ENCODE measurements at places on chromosomes 12 and 14.

DNA sequence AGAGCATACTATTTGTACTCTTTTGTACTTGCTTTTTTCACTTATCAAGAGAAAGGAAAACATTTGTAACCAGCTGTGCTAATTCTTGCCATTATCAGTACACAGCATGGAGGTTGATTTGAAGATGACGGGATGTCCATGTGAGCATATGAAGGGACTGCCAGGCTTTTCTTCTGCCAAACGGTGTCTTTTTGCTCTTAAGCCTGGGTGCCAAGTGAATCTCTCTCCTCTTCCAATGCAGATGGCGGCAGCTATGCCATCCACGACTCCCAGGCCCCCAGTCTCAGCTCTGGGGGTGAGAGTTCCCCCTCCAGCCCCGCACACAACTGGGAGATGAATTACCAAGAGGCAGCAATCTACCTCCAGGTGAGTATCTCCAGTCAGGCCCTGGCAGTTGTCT lies 38.9 kb downstream of the TPCN1 start:
- no peak for DNase-seq

- peak; percentile 52 for DNase-seq
Measured at GRCh38 chr12:71763677-71764379, 9.2 kb downstream of the RAB21 start.

DNA sequence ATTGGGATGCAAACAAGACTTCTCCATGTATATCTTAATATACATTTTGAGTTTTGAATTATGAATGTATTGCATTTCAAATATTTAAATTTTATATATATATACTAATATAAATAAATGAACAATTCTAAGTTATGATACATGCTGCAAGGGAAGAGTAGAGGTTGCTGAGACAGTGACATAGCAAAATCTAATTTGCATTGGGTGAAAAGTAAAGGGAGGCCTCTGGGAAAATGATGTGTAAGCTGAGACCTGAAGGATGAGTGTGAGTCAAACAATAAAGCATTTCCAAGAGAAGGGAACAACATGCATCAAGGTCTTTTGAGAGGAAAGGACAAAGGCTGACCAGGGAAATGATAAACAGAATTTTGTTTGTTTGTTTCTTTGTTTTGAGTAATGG lies 62.9 kb upstream of the PTPRQ start:
- no peak for DNase-seq

GRCh38 chr12:41365653-41366171 lies 177.6 kb downstream of the PDZRN4 start:
- no peak for DNase-seq

GRCh38 chr14:39977198-39977597 lies 545.0 kb upstream of the FBXO33 start:
- DNase-seq = no peak

DNA sequence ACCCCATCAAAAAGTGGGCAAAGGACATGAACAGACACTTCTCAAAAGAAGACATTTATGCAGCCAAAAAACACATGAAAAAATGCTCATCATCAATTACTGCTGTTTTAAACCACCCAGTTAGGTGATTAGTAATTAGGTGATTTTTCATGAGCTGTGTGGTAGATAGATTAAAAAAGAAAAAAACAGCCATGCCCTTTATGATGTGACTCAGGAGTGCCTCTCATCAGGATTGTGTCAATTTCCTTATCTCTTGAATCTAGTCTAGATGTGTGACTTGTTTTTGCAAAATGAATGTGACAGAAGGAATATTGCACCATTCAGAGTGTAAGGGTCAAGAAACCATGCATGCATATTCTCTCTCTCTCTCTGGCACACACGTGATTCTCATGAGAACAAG lies 5.7 kb downstream of the OR10A7 start:
- no peak for DNase-seq

GRCh38 chr12:105336411-105336810 lies 5.9 kb downstream of the C12orf75 start:
- no peak for DNase-seq

GRCh38 chr12:32087306-32087705 lies 19.3 kb upstream of the BICD1 start:
- DNase-seq = peak; percentile 70

DNA sequence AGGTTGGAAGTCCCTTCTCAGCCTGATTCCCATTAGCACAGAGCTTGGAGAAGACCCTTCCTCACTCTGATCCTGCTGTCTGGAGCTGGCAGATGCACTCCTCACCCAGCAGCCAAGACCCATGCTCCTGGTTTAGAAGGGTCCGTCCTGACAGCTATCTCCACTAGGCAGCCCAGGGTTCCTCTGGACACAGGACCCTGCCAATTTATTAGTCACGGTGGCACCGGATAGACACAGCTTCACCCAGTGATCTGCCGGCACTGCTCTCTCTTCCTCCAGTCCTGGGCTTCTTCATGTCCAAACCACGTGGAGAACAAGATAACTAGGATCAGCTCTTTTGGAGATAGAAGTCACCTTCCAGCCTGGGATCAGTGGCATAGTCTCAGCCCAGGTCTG lies 26.2 kb upstream of the TCL1B start:
- no peak for DNase-seq

DNA sequence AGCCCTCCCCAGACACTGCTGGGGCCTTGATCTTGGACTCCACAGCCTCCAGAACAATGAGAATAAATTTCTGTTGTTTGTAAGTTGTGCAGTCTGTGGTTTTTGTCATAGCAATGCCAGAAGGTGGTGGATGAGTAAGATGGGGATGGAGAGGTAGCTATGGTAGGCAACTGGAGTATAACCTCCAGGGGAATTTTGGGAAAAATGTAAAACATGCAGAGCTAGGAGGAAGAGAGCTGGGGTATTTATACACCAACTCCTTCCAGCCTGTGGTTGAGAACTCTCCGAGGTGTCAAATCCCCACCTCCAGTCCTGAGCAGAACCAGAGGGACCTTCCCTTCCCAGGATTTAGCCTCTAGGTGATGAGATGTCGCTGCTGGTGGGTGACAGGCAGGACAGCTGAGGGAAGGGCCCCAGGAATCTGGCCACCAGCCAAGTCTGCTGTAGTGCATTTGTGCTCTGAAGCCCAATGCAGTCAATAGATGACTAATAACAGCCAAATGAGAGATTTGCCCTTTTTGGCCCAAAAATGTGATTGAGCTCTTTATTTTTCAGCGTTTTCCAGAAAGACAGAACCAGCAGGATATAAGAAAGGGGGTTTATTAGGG lies 19.1 kb upstream of the CEP170B start:
- DNase-seq = no peak

DNA sequence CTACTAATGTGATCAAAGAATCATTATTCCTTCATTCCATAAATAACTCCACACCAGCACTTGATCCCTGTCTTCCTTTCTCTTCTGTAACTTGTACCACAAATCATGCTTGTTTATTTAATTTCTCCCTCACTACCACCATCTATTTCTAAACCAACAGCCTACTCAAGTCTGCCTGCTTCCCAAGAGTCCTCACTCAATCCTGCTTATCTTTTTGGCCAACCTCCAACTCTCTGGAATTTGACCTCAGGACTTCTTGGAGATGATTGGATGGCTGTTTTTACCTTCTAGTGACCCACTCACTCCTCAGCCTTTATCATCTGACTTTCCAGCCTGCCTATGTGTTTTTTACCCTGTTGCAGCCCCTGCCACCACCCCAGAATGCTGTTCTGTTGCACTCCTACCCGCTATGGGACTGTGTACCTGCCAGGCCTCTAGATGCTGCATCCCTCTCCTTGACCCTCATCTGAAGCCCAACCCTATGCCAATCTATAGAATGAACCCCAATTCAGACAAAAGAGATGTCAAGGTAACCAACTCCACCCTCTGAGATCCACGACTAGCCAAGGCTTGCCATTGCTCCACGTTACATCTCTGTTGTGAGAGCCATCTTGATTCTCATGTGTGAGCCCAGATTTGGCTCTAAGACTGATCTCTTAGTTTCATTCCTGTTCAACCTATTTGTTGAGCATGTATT lies 150.2 kb upstream of the PLEKHG7 start:
- no peak for DNase-seq

- DNase-seq = peak; percentile 19
Measured at GRCh38 chr12:83823386-83824045, 1089.1 kb downstream of the SLC6A15 start.

DNA sequence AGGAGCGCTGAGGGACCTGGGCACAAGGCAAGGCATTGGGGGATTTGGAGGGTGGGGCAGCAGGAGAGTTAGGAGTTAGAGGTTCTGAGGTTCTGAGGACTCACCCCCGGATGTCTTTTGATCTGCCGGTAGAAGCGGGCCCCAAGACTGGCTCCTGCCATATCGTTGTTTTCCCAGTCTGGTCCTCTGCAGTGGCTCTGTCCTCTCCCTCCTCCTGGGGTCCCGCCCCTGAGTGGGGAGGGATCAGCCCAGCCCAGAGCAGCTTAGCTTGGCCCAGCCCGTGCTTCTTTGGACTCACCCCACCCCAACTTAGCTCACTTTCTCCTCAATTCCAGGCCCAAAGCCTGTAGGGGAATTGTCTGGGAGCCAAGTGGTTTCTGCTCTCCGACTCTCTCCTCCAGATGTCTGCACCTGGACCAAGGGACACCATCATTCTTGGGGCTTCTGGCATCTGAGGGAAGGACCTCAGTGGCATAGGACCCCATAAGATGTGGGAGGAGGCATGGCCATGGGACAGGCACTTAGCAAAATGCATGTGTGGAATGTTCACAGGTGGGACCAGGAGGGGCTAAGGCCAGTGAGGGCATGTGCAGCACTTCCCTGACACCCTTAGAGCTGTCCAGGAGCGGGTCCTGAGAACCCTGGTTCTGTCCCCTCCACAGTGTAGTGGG lies 7.5 kb downstream of the SHMT2 start:
- no peak for DNase-seq

GRCh38 chr14:88535149-88535548 lies 19.7 kb downstream of the PTPN21 start:
- DNase-seq = peak; percentile 76

- DNase-seq = no peak
Measured at GRCh38 chr12:104741077-104741476, 217.0 kb downstream of the SLC41A2 start.

DNA sequence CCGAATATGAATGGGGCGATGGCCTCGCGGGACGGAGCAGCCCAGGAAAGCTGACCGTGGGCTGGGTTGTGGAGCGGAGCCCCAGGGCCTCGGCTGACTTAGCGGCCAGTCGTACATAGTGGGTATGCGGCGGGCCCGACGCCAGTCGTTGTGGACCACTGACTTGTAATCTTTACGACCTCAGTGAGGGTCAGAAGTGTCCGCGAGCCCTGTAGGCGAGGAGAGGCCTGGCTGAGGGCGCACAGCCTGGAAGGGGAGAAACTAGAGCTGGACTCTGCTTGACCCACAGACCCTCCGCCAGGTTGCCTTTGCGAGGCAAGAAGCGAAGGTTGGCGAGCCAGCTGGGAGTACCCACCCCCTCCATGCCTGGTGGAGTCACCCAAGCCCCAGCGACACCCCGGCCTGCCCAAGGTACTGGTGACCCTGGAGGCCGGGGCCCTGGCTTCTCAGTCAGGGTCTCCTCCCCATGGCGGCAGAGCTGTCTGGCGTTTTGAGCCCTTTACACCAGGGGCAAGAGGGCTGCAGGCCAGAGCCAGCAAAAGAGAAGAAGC lies 15.6 kb upstream of the DYNC1H1 start:
- no peak for DNase-seq

- DNase-seq = peak; percentile 46
Measured at GRCh38 chr14:51157012-51157411, 62.1 kb upstream of the TRIM9 start.

GRCh38 chr12:4610481-4610880 lies 38.4 kb downstream of the AKAP3 start:
- no peak for DNase-seq

DNA sequence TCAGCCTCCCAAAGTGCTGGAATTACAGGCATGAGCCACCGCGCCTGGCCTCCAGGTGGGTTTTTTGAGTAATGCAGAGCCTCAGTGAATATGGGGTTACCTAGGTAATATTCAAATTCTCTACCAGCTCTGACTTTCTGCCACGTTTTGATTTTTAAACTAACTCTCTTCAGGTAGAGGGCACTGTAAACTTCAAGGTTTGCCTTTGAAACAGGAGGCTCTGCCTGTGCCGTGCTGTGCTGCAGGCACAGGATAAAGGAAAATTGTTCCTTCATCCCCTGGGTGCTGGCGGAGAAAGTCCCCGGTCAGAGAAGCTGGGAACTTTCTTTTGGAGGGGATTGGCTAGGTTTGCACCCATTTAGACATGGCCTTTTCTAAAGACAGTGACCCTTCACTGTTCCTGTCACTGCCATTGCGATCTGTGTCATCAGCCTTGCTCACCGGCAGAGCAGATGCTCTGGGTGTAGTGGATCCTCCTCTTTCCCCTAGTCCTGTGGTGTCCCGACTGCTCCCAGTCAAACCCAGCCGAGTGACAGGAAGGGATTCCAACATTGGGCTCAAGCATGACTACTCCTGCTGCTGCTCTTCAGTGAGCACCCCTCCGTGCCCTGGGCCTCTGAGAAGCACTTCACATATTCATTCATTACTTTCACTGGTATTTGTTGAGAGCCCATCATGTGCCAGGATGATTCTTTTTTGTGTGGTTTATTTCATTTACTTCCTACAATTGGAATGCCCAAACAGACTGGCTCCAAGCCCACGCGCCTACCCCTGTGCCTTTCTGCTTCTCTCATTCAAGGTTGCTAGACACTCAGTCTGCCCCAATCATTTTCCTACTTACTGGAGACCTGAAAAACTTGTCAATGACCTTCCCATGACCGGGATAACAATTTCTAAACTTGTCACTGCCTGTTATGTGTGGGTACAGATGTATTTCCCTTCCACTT lies 103.6 kb downstream of the TMEM30B start:
- peak; percentile 42 for DNase-seq

GRCh38 chr12:96248136-96248931 lies 54.2 kb downstream of the ELK3 start:
- DNase-seq = no peak

DNA sequence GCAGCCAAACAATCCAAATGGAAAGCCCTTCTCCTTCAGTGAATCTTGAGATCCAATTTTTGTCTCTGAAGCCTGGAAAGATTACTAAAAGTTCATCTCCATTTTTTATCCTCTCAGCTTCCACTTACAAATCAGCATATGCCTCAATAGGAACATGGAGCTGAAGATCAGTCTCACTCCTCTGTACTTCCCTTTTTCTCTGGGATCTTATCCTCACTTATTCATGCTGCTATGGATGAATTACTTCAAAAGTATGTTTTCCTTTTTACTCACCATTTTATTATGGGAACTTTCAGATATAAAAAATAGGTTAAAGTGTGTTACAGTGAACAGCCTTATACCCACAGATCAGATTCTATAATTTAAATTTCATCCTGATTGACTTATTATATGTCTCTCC lies 14.4 kb upstream of the NTF3 start:
- no peak for DNase-seq

DNA sequence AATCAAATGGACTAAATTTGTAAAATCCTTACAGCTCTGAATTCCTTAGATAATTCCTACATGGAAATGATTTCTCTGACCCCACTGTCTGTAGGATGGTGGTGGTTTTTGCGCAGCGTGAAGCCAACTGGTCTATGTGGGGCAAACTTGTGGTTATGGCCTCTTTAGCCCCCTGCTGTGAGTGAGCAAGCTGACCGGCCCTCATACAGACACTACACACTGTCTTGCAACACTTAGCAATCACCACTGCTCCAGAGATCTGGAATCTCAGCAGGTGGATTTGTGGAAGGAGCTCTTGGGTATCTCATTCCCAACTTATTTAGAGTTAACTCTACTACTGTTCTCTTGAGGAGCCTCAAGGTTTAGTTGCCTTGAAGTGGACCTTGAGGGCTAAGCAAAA lies 70.2 kb downstream of the SCN8A start:
- DNase-seq = no peak

All from suppressor macrophage treated with lipopolysaccharide for 1 hour (primary cell).